Activated T-helper 1 cell treated with anti-CD3 and anti-CD28 coated beads, Interleukin-12 subunit alpha, Interleukin-12 subunit beta, Interleukin-2, Interleukin-4 antibody, amounts not matched to agents 30 ng/mL and 10 ng/mL and 1 ng/mL, durations not matched to agents 14 hours and 24 hours and 36 hours (primary cell): ENCODE measurements at places on chromosomes 1 and 21.

GRCh38 chr1:59978026-59978425 lies 51.5 kb upstream of the CYP2J2 start:
- DNase-seq: no peak

DNA sequence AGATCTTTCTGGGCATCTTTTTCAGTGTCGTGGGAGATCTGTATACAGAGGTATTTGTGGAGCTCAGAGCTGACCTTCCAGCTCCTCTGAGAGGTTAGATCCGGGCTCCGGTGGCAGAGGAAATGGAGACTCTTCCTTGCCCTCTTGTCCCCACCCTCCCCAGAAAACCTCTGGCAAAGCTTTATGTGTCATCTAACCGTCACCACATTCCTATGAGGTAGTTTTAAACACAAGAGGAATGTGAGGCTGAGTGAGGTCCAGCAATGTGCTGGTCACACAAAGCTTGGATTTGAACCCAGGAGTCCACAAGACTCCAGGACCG lies 1.2 kb downstream of the CD160 start:
- no peak for DNase-seq

DNA sequence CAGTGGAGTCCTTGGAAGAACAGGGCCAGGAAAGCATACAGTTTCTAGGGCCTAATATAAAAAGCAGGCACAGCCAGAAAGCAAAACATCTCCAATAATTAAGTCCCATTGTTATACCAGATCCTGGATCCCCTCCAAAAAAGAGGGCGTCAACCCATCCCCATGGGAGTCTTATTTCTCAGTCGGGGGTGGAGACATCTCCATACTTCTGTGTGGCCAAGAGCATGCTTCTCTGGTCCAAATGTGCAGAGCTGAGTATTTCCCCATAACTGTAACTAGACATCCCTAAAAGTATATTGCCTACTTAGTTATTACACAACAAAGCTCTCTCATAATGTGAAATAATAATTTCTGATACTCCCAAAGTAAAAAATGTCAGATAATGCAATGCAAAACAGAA lies 104.2 kb upstream of the SOX13 start:
- no peak for DNase-seq

- DNase-seq: no peak
Measured at GRCh38 chr1:99738858-99739465, 27.5 kb downstream of the FRRS1 start.

- DNase-seq: peak; percentile 5
Measured at GRCh38 chr21:41207401-41208375, 39.7 kb downstream of the BACE2 start.

- DNase-seq: no peak
Measured at GRCh38 chr1:200240656-200241055, 169.2 kb downstream of the ZNF281 start.

DNA sequence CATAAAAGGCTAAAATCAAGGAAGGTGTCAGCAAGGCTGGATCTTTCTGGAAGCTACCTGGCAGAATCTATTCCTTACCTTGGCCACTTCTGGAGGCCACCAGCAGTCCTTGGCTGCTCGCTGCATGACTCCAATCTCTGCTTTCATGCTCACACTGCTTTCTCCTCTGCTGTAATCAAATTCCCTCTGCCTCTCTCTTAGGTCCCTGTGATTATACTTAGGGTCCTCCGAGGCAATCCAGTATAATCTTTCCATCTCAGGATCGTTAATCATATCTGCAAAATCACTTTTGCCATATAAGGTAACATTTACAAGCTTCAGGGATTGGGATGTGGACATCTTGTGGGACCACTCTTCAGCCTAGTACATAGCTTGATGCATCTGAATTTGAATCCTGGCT lies 110.7 kb upstream of the IVNS1ABP start:
- DNase-seq: no peak

- DNase-seq: no peak
Measured at GRCh38 chr1:34642679-34643078, 112.2 kb upstream of the GJB5 start.

DNA sequence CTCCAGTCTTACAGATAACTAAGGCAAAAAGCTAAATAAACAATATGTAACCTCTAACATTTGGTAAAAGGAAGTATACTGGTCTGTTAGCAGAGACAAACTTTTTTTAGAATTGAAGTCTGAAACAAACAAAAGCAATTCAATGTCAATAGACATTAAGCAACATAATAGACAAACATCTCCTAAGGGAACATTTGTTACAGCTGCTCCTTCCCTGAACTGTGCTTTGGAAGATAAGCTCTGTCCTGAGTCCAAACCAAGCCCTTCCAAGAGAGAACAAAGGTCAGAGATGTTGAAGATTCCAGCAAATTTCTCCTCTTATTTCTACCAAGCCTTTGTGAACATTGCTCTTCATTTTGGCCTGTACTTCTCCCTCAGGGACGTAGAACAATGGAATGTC lies 25.3 kb downstream of the FMO2 start:
- no peak for DNase-seq

DNA sequence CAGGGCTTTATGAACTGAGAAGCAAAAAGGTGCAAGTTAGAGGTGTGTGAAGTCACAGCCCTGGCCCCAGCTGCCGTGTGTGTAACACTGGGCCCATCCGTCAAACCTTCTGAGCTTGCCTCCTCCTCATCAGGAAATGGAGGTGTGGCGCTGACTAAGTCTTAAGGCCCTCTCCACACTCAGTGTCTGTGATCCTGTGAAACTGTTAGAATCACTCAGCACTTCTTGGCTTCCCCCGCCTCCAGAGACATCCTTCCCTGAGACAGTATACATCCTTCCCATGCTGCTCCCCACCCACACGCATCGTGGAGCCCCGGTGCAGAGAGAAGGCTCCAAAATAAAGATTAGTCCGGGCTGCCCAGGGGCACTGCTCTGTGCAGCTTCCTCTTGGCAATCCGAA lies 33.3 kb downstream of the LRP8 start:
- peak; percentile 48 for DNase-seq

- DNase-seq: no peak
Measured at GRCh38 chr1:96967311-96967710, 245.7 kb downstream of the PTBP2 start.

DNA sequence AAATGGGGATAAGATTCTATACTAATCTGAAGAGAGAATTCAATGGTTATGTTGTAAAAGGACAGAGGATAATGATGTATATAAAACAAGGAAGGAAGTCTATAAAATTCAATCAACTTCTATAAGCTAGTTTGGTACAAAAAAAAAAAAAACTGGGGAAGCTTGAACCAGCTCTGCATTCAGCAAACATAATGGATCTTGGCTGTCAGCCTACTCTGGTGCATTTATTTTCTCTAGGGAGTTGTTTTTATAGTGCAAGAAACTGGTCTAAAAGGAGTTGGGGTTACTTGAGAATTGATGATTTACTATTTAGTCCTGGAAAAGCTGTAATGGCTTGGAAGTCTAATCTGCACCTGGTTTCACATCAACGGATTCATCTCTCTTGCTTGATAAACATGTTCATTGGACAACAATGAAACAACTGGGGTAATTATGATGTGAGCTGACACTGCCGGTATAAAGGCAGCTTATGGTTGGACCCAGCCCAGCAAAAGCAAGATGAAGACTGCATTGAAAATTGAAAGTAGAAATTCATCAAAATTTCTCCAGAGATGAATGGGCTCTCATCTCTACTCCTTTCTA lies 199.4 kb upstream of the NRIP1 start:
- DNase-seq: no peak

DNA sequence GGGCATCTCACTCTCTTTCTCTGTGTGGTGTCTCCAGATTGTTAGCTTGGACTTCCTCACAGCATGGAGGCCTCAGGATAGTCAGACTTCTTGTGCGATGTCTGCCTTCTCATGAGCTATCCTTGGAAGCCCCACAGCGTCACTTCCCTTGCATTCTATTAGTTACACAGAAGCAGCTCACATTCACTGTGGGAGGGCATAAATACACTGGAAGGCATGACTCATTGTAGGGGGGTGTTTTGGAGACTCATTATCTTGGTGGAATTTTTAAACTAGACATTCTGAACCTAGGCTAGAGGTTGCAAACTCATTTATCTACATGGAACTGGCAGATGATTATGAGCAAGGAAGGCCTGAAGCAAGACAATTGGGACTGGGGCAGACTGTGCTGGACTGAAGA lies 21.4 kb upstream of the FASLG start:
- DNase-seq: no peak

- DNase-seq: no peak
Measured at GRCh38 chr1:236282425-236282716, 613 bp upstream of the ERO1B start.

- no peak for DNase-seq
Measured at GRCh38 chr1:218409946-218410510, 64.9 kb downstream of the TGFB2 start.

DNA sequence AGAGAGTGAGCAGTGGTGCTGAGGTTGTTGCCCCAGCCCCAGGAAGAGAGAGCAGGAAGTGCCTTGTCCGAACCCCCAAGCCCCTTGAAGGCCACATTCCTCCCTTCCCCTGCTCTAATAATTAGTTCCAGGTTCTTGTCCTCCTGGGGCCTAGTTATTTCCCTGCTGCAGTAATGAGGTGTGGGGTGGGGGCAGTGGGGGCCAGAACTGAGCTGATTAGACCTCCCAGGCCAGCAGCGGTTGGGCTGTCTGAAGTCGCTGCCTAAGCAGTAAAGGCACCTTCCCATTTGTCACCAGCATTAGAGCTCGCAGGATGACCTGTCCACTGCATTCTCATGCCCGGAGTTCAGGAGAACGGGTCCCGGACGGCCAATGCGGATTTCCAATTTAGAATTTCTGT lies 186.5 kb upstream of the CSF3R start:
- no peak for DNase-seq

- no peak for DNase-seq
Measured at GRCh38 chr1:75672528-75673393, 51.7 kb upstream of the ACADM start.

DNA sequence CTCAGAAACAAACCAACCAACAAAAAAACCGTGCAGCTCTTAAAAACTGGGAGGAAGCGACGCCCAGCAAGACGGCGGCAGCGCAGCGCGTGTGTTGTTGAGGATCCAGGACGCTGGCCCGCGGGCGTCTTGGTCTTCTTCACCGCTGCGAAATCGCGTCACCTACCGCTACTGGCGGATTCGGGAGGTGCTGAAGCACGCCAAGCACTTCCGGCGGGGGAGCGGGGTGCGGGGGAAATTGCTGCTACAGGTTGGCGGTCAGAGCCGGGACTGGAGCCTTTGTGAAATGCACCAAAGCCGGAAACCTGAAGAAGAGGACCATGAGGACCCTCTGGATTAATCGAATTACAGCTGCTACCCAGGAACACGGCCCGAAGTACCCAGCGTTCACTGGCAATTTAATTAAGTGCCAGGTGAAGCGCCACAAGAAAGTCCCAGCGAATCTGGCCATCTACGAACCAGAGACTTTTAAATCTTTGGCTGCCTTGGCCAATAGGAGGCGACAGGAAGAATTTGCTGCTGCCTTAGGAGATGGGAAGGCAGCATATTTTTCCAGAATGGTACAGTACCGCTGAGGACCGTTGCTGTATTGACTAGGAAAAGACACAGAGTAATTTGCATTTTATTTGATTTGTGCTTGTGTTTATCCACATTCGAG lies 11.9 kb upstream of the RIPPLY3 start:
- no peak for DNase-seq

DNA sequence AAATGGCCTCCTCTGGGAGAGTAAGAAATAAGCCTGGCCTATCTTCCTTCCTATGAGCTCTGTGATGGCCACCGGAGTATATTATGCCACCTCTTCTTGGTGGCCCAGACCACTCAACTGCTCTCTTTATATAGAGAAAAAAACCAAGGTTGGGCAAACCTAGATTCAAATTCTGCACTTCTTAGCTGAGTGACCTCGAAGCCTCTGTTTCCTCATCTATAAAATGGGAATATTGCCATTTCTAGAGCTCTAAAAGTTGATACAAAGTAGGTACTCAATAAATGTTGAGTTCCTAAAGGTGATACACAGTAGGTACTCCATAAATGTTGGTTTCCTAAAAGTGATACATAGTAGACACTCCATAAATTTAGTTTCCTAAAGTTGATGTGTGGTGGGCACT lies 120.7 kb downstream of the HLCS start:
- DNase-seq: no peak

- no peak for DNase-seq
Measured at GRCh38 chr1:196043268-196043667, 565.0 kb downstream of the KCNT2 start.

GRCh38 chr1:219188331-219188803 lies 14.7 kb downstream of the LYPLAL1 start:
- no peak for DNase-seq
